ENCODE measurements at places on chromosomes 6 and 20.

GRCh38 chr6:106787327-106788196, 158.2 kb downstream of the QRSL1 start:
- DNase-seq, result no peak

DNA sequence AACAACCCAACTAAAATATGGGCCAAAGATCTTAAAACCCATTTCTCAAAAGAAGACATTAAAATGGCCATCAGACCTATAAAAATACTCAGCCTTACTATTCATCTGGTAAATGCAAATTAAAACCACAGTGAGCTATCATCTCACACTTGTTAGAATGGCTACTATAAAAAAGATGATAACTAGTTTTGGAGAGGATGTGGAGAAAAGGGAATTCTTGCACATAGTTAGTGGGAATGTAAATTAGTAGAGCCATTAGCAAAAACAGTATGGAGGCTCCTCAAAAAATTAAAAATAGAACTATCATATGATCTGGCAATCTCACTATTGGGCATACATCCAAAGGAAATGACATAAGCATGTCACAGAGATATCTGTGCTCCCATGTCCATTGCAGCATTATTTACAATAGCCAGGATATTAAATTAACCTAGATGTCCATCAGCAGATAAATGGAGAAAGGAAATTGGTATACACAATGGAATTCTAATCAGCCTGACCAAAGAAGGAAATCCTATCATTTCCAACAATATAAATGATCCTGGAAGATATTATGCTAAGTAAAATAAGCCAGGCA, 2.9 kb downstream of the SIRPB1 start:
- DNase-seq, result no peak

GRCh38 chr20:10131732-10132345, 86.8 kb upstream of the SNAP25 start:
- no peak for DNase-seq

- DNase-seq, result no peak
Measured at GRCh38 chr20:50876063-50876685, 55.1 kb downstream of the ADNP start.

- no peak for DNase-seq
Measured at GRCh38 chr6:156517088-156517487, 260.1 kb upstream of the ARID1B start.

DNA sequence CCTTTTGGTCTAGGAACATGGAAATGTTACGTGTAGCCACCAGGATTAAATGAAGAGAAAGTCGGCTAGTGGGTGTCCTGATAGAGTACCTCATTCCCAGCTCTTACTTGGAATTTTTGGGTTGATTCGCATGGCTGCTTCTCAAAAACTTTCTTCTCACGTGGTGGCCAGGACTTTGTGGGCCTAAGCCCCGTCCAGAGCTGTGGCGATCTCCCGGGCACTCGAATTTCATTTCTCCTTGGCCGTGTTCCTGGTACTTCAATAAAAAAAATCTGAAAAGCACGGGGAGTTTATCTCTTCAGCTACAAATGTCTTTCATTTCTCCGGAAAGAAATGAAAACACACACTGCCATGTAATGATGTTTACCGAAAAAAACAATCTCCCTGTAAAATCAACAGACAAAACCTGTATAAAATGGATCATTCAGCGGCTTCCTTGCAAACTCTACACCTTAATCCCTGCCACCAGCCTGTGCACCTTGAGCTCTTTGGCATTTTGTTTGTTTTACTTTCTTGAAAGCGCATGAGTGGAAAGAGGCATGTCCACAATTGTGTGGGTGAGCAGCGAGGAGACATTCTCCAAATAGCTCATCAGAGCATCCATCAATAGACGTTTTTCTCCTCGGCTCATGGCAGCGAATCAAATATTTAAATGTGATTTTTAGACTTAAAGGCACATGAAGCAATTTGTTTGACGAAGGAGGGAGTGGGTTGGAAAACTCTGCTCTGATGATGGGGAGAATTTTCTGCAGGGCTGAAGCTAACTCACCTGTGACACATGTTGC, 173.1 kb downstream of the TFAP2C start:
- no peak for DNase-seq

GRCh38 chr20:38336726-38337125, 9.6 kb upstream of the LBP start:
- DNase-seq, result no peak

- DNase-seq, result no peak
Measured at GRCh38 chr20:46758929-46759669, 49.6 kb downstream of the SLC2A10 start.

Data from hematopoietic multipotent progenitor cell treated with erythropoietin and hydrocortisone succinate and interleukin-3 and kit ligand, for 17 days (in vitro differentiated cells).